ENCODE measurements at places on chromosomes 3 and 15. TPM values are rescaled to one million over a fixed set of nuclear protein-coding genes. Genes with fewer than 3 reads are reported as not detected.

DNA sequence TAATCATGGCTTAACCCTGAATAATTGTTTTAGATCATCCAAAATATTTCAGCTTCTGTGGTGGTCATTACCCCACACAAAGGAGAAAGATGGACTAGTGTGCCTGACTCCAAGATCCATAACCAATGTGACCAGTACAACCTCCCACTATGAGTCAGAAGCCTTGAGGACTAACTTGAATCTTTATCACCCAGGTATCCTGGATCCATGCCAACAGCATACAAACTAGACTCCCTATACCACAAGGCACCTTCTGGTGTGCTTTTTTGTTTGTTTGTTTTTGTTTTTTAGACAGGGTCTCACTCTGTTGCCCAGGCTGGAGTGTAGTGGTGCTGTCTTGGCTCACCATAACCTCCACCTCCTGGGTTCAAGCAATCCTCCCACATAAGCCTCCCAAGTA lies 317.7 kb downstream of the VPS13C start:
- DNase-seq, result no peak

DNA sequence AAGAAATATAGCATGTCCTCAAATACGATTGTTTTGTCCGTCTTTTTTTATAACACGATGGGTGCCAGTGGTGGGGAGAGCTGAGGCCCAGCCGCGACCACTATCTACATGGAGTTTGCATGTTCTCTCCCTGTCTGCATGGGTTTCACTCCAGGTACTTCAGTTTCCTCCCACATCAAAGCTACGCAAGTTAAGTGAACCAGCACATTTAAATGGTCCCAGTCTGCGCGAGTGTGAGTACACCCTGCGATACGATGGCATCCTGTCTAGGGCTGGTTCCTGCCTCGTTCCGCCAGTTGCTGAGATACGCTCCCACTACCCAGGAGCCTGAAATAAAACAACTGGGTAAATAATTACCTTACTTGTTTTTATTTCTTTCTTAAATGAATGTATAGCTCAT lies 40.6 kb downstream of the ATP13A3 start:
- no peak for DNase-seq

IDH3A gene
- 92.7 TPM for total RNA-seq

- no peak for DNase-seq
These were observed 106.1 kb downstream of the ROBO2 start for GRCh38 chr3:77146004-77146403.

SGO1 gene
- total RNA-seq, result 27.8 TPM

KCNMB3 gene
- total RNA-seq, result 0.46 TPM

C3orf49 gene
- not detected for total RNA-seq

GRCh38 chr3:7934362-7934761 lies 567.3 kb upstream of the LMCD1 start:
- no peak for DNase-seq

CNTN3 gene
- not detected for total RNA-seq

DNA sequence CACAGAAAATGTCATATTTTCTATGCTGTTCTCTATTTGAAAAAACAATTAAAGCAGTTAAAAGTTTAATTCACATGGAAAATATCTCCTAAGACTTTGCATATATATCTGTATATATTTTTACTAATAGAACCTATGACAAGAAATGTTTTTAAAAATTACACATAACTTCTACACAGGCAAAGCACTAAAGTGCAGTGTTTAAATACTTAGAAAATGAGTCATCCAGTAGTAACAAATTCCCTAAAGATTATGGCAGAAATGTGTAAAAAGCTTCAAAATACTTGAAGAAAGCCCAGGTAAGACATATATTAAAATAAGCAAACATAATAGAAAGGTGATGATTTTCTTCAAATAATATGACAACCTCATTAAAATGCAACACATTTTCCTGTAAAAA lies 236.6 kb downstream of the TBC1D5 start:
- no peak for DNase-seq

Measured in activated T-cell treated with anti-CD3 and anti-CD28 coated beads, Interleukin-2, amount 50 U/mL, for 72 hours (primary cell).